ENCODE measurements at places on chromosomes 12 and 14.

DNA sequence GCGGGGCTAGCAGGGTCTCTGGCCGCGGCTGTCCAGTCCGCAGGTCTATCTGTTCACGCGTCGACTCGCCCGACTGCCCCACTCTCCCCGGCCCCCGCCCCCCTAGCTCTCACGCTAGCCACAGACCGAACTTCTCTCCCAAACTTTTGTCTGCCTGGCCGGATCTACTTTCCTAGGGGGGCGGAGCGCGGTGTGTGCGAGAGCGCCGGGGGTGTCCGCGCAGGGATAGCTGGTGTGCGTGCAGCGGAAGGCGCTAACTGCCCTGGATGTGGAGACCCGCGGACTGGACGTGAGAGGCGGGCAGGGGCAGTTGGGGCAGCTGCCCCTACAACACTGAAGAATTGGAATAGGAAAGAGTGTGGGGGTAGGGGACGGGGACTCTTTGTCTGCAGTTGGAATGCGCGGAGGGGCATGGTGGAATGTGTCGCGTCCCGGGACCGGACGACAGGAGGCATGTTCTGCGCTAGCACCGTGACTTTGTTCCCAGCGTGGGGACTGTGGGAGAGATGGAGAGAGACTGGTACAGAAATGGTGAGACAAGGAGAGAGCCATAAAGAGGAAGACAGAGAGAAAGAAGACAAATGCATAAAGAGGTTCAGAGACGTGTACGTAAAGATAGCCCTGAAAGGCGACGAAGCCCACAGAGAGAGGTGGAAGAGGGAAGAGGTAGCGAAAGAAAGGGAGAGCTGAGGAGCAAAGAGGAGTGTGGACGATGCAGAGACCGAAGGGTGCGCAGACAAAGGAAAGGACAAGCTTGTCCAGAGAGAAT lies at the start of gene AJUBA:
Gene AJUBA, minus strand, starts transcription at position 75 of the 769 bp plus-strand sequence. CDS start 285 bp downstream, outside the sequence.
- peak; percentile 94 for DNase-seq

DNA sequence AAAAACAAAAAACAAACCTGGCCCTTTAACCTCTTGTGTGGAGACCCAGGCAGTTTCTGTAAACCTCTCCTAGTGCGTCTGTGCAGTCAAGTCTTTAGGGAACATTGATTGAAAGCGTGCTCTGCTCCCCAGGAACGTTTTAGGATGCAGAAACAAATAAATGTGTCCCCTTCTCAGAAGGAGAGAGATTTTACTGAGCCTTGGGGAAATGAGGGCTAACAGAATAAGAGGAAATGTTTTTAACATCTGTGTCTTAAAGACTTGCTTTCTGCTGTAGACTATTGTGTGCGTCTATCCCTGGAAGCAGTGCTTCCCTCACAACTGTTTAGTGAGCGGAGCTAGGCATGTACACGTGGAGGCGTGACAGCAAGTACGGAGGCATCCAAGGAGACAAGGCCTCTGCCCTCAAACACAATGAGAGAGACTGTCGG lies 54.3 kb downstream of the TECPR2 start:
- DNase-seq = no peak

- DNase-seq = no peak
These were observed 40.6 kb downstream of the ZDHHC17 start for GRCh38 chr12:76804435-76804976.

DNA sequence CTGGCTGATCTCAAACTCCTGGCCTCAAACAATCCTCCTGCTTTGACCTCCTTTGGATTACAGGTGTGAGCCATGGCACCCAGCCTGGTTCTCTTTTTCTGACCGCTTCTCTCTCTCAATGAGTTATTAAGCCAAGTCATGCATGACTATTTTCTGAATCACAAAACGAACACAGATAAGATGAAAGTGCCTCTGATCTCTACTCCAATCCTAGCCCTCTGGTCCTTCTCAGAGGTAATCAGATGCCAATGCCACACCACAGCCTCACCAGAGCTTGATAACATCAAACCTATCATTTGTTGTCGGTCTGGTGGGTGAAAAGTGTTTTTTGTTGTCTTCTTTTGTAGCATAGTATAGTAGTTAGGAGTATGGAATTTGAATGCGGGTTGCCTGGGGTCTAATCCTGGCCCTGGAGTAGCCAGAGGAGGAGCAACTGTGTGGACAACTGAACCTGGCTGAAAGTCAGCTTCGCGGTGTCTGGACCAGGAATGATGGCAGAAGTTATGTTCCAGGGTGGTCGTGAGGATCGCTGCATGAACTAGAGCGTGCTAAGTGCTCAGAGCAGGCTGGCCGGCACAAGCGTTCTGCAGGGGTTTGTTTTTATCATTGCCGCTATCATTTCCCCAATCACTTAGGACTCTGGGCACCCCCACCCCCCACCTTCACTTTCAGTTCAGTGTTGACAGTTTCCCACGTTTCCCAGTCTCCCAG lies 77.9 kb downstream of the SPRING1 start:
- no peak for DNase-seq

- DNase-seq = no peak
These were observed 33.7 kb downstream of the CPM start for GRCh38 chr12:68899251-68899771.

- DNase-seq = peak; percentile 88
These were observed 13.6 kb downstream of the CTDSP2 start for GRCh38 chr12:57832966-57833365.

GRCh38 chr14:22494486-22495135 lies 94.4 kb downstream of the DAD1 start:
- DNase-seq = no peak

DNA sequence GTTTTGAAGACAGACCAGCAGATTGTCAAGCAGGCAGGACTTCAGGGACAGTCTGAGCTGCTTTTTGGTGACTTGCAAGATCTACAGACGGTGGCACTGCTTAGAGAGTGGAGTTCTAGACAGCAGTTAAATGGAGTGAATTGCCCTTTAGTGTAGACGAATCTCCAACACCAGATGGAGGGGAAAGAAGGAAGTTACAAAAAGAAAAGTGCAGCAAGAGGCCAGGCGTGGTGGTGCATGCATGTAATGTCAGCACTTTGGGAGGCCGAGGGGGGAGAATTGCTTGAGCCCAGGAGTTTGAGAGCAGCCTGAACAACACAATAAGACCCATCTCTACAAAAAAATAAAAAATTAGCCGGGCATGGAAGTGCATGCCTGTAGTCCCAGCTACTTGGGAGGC lies 8.4 kb upstream of the HHIPL1 start:
- DNase-seq = no peak

DNA sequence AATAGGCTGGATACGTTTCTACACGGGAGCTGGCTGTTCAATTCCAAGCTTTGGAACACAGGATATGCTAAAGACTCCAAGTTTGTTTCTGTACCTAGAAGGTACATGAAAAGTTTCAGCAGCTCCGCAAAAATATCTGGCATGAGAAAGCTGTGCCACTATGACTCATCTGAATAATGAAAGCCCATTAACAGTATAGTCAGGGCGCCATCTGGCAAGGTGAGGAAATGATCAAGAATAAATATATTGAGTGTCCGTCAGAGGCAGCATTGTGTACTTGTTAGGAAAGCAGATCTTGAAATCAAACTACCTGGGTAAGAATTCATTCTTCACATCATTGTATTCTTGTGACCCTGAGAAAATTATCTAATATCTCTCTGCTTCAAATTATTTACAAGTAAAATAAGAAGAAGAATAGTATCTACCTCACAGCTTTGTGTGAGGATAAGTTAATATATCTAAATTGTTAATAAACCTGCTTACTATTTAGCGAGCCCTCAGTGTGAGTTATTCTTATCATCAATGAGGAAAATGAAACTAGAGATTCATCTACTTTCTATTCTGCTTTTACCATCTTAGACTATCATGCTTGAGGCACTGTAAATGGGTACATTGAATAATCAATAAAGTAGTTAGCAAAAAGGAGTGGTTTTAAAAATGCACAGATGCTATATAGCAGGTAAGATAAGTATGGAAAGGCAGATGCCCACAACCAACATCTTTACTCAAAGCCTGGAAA lies 53.5 kb downstream of the FSCB start:
- no peak for DNase-seq

- no peak for DNase-seq
These were observed 80.6 kb upstream of the OVCH1 start for GRCh38 chr12:29578070-29578469.

GRCh38 chr12:52506858-52507715 lies 13.1 kb downstream of the KRT5 start:
- peak; percentile 63 for DNase-seq

Data from neural progenitor cell (in vitro differentiated cells).